SK-N-SH treated with all-trans-retinoic acid at 6 μM for 48 hours (cell line): ENCODE measurements at places on chromosomes 7 and 10.
A peak's percentile ranks its signal among the peaks of the same experiment; 100 is the strongest.

DNA sequence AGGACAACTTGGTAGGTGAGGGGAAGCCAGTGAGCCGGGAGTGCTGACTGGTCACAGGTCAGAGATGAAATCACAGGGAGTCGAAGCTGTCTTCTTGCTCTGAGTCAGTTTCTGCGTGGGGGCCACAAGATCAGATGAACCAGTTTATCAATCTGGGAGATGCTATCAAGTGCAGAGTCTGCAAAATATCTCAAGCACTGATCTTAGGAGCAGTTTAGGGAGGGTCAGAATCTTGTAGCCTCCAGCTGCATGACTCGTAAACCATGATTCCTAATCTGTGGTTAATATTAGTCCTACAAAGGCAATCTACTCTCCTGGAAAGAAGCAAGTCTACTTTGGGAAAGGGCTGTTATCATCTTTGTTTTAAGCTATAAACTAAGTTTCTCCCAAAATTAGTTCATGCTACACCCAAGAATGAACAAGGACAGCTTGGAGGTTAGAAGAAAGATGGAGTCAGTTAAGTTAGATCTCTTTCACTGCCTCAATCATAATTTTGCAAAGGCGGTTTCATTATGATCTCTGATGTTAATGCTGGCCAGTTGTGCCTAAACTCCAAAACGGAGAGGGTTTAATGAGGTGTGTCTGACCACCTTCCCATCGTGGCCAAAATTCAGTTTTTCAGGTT is 8.4 kb upstream of the LMOD2 start:
- no peak; the same call in 2 of the 3 replicates for ATAC-seq

- ATAC-seq = no peak
Measured at GRCh38 chr7:141442781-141443180, 108.4 kb upstream of the AGK start.

DNA sequence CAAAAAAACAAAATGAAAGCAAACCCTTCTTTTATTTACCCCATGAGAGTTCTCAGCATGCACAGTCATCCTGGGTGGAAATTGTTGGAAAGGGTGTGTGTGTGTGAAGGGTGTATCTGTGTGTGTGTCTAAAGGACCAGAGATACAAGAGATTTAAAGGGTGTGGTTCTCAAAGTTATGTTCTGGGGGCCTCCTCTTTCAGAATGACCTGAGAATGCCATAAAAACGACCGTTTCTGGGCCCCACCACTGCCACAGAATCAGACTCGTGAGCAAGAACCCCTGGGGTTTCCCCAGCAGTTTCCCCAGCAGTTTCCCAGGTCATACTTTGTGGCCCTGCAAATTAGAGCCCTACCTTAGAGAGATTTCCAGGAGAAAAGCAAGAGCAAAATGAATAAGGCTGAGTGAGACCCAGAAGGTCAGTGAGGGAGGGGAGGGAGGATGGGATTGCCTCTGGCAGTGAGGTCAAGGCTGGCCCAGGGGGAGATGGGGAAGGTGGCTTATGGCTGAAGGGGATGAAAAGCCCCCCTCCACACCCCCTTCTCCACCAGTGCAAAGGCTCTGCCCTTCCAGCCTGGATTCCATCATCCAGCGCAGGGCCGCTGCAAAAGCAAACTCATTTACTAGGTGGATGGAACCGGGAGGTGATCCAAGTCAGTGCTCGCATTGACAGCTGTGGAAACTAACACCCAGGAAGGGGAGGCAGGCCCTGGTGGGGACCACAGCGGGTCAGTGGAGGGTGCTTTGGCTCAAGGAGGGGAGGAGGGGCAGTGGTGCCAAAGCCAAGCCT is 10.2 kb downstream of the PYROXD2 start:
- peak; percentile 57 for ATAC-seq

DNA sequence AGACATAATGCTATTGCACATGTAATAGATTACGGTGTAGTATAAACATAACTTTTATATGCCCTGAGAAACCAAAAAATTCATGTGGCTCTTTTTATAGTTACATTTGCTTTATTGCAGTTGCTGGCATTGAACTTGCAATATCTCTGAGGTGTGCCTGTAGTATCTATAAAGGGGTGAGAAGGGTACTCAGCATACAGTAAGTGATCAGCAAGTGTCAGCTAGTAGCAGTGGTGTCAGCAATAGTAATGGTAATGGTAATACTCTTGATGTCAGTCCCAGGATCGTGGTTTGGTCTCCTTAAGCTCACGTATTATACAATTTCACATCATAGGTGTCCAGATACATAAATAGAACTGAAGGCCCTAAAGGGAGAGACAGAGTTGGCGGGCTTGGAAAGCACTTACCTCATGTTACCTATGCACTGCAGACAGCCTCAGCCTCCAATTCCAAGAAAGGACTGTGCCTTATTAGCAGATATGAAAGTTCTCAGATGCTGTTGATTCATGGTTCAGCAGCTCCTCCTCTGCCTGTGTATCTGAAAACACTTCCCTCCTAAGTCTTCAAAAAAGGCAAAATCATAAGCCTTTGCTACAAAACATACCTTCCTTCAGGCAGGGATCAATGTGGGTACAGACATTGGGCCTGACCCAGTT is 6.6 kb upstream of the GIMAP7 start:
- ATAC-seq = no peak

DNA sequence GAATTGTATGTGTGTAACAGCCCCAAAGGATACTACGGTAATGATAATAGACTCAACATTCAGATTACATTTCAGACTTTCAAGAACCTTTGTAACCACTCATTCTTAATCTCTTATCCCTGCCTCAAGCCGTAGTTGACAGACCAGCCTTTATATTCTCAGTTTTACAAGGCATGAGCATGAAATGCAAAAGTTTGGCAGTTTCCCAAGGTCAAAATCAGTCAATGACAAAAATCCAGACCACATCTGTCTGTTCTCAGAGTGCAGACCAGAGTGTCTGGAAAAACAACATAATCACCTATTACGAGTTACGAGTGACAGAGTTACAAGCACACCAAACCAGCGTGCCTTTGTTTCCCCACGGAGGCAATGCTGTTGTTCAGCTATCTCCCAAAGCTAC is 178.6 kb upstream of the LRGUK start:
- ATAC-seq = no peak

GRCh38 chr7:23293500-23294073 is 5.6 kb upstream of the MALSU1 start:
- ATAC-seq = no peak

DNA sequence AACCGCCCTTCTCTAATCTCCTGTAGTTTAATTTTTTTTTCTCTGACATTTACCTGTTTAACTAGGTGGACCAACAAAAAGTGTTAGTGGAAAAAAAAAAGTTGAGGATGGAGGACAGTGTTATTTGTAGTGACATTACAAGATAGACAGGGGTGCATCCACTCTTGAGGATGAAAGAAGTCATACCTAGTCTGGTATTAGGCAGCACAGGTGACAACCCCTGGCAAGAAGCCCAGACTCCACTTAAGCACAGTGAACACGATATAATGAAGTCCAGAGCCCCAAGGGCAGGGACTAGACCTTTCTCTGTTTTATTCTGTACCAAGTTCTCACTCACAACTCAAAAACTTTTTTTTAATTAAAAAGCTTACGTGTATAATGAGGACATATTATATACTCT is 268.4 kb downstream of the GPR37 start:
- no peak for ATAC-seq

- ATAC-seq = no peak
Measured at GRCh38 chr7:11436316-11436715, 395.7 kb downstream of the THSD7A start.

GRCh38 chr7:100443096-100443840 is 7.0 kb upstream of the PPP1R35 start:
- ATAC-seq = no peak

DNA sequence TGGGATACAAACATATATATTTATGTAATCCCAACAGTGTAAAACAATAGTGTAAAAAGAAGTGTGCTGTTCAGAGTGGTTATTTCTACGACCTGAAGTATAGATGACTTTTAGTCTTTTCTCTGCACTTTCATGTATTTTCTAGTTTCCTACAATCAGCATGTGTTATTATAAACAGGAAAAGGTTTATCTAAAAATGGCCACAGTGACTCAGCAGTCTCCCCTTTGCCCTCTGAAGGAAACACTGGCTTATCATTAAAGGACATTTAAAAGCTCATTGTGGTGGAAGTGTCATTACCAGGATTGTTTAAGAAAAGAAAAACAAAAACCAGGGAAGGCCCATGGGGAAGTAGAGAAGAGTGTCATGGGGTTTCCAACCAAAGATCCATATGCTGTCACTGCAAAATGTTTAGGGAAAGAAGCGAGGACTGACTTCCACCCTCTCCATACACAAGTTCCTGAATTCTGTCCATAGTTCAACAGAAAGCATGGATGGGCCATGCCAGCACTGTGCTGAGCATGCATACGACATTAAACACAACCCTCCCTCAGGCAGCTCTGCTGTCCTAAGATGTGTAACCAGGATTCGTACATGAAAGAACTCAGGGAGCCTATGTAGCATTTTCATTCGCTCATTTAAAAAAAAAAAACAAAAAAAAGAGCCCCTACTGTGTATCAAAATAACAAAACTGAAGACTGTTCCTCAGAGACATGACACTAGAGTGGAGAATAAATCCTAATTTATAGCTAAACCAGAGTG is 10.2 kb downstream of the CYREN start:
- peak; percentile 9 for ATAC-seq

- ATAC-seq = peak; percentile 74
Measured at GRCh38 chr10:92208736-92209135, 82.1 kb downstream of the CPEB3 start.

- ATAC-seq = no peak
Measured at GRCh38 chr10:132375795-132376297, 21.2 kb upstream of the PWWP2B start.

DNA sequence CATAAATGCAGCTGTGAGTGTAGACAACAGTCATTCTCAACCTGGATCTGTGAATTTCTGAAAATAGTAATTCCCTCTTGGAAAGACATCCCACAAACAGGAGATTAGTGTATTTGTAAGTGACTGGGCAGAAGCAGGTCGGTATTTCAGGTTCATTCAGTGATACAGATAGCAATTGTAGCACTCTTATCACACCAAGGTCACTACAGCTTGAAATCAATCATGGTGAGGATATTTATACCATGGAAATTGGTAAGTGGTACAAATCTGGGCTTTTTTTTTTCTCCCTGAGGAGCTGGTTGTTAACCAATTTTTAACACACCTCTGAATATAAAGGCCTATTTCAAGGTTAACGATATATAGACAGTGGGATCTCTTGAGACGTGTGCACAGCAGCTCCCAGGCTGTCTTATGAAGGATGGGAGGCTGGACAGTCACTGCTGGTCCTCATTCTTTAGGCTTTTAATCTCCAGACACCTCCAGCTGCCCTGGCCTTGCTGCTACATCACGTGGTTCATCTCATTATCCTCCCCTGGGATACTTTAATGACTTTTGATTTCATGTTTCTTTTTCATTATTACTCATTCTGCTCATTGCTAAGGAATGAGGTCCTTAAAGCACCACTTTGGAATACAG is 87.1 kb downstream of the ITGA8 start:
- ATAC-seq = no peak

- no peak for ATAC-seq
Measured at GRCh38 chr7:27548304-27548703, 114.4 kb downstream of the HIBADH start.

GRCh38 chr7:102447311-102447710 is 13.9 kb downstream of the ORAI2 start:
- no peak for ATAC-seq

DNA sequence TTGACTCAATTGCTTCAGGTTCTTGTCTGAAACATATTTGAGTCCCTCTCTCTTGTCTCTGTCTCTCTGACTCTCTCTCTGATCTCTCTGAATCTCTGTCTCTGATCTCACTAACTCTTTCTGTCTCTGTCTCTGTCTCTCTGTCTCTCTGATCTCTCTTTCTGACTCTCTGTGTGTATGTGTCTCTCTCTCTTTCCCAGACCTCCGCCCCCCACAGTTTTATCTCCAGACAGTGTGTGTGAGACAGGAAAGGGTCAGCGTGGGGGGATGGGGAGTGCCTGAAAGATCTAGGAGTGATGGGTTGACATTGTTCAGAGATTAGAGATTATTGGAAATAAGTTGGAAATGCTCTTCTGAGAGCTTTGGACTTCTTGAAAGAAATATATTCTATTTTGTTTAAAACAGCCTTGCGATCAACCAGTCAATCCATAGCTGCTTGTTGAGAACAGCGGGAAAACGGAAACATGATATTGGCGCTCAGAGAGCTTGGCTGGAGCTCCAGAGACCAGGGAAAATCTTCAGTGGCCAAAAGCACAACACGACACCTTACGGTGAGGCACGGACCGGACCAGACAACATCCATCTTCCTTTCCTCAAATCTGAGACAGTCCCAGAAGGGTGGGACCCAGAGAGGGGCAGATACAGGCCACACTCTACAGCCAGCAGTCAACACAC is 35.5 kb downstream of the CALML3 start:
- no peak; the same call in 2 of the 3 replicates for ATAC-seq

DNA sequence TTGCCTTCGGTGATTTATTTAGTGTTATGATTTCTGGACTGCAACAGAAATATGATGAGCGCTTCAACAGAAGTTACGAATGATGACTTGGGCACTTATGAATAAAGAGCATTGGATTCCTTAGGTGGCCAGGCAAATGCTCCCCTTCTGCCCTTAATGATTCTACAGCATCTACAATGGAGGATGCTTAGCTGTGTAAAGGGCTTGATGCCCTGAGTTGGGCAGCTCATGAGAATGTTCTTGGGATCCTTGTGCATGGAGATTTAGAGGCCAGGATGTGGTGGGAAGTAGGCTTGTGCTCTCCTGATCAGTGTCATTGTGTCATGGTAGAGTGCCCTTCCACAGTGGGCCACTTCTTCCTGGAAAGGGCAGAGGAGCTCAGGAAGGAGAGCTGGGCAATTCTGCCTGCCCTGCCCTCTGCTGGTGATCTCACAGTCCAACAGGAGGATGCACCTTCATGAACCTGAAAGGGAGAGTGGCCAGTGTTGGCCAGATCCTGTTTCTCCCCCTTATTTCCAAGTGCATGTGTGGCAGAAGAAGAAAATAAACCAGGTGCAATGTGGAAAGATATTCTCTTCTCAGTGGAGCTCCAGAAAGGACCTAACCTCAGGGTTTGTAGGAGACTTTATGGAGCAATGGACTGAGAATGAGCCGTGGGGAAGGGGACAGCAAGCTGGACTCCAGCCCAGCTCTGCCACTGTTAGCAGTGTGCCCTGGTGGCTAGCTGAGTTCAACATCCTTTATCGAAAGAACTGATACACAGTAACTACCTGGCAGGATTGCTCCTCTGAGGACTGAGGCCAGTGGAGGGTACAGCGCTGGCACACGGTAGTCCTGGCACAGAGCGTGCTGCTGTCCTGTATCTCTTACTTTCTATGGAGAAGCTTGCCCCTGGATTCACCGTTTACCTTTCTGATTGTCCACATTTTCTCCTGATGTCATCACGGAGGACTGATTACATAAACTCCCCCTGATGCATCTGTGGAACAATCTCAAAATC is 182.9 kb downstream of the BMPER start:
- ATAC-seq = peak; percentile 97

GRCh38 chr7:13050703-13051102 is 363.3 kb downstream of the ARL4A start:
- ATAC-seq = no peak
